ENCODE measurements at places on chromosomes 11 and 22.

GRCh38 chr11:104690241-104690640 is 208.0 kb downstream of the CASP12 start:
- DNase-seq = no peak

DNA sequence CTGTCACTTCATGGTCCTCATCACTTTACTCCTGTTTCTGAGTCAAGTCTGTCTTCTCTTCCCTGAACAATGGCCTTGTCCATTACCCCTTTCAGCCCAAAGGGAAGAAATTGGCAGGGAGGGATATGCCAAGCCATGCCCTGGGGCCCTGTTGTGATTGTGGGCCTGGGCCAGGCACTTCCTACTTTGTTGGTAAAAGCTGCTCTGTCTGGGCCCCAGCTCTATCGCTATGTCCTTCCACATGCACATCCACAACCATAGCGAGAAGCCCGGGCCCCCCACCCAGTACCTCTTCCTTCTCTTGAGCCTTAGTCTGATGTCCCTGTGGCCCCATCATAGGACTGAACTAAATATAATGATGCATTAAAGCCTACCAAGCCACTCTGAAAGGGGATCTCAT is 126.7 kb upstream of the RCN1 start:
- DNase-seq = no peak

DNA sequence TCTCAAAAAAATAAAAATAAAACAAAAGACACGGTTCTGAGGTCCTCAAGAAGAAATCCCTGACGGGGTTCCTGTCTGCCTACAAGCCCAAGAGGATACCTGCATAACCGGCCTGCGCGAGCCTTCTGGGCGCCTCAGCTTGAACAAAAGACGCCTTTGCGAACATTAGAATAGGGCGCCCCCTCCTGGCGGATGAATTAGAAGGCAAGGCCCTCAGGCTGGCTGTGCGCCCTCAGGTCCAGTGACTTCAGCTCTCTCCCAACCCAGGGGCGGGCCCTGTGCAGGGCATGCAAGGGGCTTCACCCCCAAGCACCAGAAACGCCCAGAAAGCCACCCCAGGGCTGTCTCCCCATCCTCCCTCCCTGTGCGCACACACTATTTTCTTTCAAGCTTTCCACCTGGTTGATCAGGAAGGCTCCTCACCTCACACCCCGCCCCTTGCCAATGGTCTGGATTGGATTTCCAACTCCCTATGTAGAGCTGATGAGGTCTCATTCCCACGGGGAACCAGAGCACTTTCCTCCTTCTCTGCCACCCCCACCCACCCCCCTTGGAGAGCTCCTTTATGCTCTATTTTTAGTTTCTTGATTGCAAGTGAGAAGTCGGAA is 273.3 kb downstream of the BUD13 start:
- peak; percentile 20 for DNase-seq

DNA sequence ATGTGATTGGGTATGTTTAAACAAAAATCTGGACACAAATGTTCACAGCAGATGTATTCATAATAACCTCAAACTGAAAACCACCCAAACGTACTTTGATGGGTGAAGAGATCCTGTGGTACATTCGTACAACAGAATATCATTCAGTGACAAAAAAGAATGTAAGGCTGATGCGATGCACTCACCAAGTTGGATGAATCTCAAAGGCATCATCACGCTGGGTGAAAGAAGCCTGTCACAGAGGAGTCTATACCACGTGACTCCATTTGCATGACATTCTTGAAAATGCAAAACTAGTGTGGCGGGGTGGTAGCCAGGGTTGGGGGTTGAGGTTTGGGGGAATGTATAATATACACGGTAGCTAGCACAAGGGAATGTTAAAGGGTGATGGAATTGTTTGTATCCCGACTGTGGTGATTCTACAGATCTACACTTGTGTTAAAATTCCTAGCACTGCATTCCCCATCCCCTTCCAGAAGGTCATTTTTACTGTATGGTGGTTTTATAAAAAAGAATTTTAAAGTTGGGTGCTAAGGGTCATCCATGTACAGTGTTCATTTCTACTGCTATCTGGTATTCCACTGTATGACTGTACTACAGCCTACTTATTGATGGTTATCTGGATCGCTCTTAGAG is 35.0 kb upstream of the SLC25A1 start:
- DNase-seq = no peak

GRCh38 chr22:47772864-47773263 is 1010.4 kb downstream of the TBC1D22A start:
- no peak for DNase-seq

- no peak for DNase-seq
These were observed 1369.6 kb upstream of the RAG2 start for GRCh38 chr11:37967635-37968034.

GRCh38 chr11:60389279-60389910 is 6.9 kb upstream of the MS4A14 start:
- no peak for DNase-seq

DNA sequence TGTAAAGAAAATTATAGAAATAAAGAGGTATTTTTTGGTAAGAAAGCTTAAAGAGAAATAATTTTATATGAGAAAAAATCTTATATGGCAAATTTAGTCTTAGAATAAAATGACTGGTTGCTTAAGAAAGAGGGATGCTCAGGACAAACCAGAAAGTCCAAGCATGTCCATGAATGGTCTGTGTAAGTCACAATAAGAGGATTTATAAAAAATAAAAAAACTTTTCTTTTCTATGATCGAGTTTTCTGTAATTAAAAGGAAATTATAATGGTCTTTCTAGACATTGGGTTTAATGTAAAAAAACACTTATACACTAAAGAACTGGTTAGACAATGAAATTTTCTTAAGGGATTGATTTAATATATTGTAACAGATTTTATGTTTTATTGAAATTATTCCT is 819.6 kb downstream of the TBC1D22A start:
- no peak for DNase-seq

GRCh38 chr11:67195971-67196456 is 70.3 kb upstream of the GRK2 start:
- no peak for DNase-seq

GRCh38 chr11:73651661-73652045 is 5.3 kb downstream of the PLEKHB1 start:
- no peak for DNase-seq

- DNase-seq = no peak
These were observed 10.3 kb upstream of the BIK start for GRCh38 chr22:43100225-43100624.

DNA sequence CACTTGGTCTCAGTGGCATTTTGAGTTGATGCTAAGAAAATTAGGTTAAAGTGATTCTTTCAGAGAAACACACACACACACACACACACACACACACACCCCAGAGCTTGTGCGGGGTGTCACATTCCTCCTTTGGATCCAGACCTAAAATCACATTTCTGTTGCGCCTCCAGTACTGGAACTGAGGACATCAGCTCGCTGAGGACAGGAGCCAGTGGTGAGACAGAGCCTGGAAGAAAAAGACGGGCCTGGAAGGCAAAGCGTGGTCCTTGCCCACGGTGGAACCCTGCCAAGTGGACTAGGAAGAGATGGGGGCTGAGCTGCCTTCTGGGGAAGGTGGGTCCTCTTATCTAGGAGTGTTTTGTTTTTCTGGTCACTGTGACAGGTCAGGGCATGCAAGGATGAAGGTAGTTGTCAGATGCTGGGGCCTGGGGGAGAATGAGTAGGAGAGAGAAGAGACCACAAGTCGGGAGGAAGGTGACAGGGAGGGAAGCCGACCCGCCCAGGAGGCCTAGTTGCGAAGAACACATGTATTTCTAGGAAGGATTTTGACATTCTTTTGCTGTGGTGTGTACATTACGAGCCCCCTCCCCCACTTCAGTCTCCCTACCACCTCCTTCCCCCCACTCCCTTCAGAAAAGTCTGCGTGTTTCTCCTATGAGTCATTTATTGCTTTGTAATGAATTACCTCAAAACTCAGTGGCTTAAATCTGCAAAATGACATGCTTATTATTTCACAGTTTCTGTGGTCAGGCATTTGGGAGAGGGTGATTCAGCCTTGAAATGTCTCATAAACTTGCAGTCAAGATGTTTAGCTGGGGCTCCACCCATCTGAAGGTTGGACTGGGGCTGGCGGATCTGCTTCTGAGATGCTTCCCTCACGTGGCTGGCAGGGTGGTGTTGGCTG is 4.8 kb upstream of the ELFN2 start:
- no peak for DNase-seq

GRCh38 chr11:2862395-2863275 is 22.9 kb downstream of the CDKN1C start:
- no peak for DNase-seq

DNA sequence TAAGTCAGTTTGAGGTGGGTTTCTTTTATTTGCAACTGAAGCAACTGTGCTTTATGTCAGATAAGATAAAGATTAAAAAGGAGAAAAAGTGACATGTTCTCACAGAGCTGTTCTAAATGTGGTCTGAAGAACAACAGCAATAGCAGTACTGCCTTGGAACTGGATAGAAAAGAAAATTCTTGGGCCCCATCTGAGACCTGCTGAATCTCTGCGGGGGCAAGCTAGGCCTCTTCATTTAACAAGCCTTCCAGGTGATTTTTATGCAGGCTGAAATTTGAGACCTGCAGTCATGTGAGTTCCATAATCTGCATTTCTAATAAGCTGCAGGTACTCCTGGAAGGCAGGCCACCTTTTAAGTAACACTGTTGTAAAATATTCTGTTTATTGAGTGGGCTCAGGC is 91.4 kb upstream of the CTSC start:
- DNase-seq = no peak

DNA sequence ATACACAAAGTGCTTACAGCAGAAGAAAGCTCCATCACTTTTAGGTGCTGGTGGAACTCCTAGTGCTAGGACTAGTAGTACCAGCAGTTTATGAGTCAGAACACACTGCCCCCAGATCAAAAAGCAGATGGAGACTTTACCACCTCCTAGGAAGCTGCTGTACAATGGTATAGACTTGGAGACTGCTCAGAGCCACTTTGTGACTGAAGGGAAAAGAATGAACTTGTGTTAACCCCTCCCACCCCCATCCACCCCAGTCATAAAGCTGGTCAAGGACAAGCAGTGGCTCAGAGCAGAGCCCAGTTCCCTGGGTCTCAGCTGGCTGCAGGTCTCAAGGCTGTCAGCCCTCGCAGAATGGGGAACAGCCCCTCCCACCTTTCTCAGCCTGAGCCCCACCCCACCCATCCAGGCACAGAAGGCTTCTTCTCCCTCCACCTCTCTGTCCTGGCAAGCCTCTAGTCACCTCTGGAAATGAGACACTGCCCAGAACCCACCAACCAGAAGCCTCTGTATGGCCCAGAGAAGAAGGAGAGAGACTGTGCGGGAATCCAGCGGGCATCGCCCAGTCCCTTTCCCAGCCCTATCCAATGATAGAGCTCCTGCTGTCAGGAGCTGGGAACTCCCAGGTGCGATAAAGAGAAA is 23.8 kb downstream of the PACSIN2 start:
- DNase-seq = no peak

DNA sequence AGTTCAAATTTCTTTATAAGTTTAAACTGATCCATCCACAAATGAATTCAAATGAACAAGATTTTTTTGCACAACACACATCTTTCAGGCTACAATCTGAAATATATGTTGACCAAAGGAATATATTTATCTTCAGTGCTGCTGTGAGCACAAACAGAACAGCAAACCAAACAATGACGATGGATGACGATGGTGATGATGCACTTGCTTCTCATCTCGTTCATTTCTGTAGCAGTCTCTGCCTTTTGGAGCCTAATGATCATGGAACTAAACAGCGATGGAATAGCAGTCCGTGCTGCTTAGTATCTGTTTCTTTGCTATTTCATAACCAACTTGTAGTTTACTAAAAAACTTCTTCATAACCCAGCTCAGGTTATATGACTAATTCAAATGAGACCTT is 220.7 kb upstream of the BLID start:
- no peak for DNase-seq

DNA sequence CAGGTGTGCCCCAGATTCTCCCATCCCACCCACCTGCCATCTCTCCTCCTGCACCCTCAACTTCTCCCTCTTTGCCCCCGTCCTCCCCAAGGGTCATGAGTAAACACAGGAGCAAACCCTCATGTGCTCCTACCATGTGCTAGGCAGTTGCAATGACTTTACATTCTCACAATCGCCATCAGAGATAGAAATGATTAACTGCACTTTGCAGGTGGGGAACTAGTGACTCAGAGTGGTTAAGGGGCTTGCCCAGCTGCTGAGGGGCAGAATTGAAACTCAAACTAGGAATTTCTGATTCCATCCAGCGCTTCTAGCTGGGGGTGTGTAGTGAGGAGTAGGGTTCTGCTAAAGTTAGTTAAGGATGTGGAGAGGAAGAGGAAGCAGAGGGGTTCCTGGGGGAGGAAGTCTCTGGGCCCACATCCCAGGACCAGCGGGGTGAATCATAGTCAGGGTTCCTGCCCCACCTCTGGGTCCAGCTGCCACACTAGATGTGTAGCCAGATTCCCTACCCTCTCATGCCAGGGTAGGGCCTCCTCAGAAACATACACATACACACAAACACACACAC is 16.0 kb upstream of the PRG2 start:
- DNase-seq = no peak

DNA sequence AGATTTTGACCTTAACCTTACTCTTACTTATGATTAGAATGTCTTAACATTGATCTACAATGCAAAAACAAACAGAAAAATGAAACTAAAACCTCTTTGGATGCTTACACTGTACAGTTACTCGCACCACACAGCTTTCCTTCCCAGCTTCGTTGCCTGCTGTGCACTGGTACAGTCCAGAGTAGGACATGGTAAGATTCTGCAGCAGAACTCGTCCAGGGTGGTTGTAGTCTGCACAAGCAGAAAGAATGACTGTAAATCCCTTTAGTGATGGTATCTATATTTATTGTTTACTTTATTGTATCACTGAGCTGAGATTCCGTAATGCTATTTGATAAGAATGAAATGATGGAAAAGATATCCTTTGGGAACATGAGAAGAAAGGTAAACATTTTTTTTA is 21.0 kb upstream of the HSPA8 start:
- DNase-seq = no peak

DNA sequence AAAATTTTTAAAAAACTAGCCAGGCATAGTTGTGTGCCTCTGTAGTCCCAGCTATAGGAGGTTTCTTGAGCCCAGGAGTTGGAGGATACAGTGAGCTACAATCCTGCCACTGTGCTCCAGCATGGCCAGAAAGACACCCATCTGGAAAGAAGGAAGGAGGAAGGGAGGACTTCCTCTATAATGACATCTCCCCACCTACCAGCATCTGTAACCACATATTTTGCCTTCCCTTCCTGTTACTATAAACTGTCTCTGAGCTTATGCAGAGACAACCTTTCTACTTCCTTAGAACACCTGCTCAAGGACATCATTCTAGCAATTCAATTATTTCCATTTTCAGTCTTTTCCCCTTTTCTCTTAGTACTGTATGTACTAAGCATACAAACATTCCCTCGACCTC is 2.2 kb upstream of the NUP160 start:
- no peak for DNase-seq

- DNase-seq = no peak
These were observed 166.2 kb downstream of the FAT3 start for GRCh38 chr11:92390783-92391182.

- no peak for DNase-seq
These were observed 127.4 kb downstream of the TTC17 start for GRCh38 chr11:43486141-43486540.

GRCh38 chr11:35066030-35066429 is 72.9 kb upstream of the CD44 start:
- no peak for DNase-seq

GRCh38 chr11:5204787-5205186 is 4.3 kb upstream of the OR51V1 start:
- DNase-seq = no peak

Measured in substantia nigra (tissue), 51 donors.